ENCODE measurements at places on chromosomes 12 and 14. TPM values are rescaled to one million over a fixed set of nuclear protein-coding genes. Genes with fewer than 3 reads are reported as not detected.

FAM181A gene
- total RNA-seq = not detected

HSPB8 gene
- total RNA-seq = 535 TPM

GALC gene
- 15.9 TPM for total RNA-seq

TMEM119 gene
- 2.5 TPM for total RNA-seq

KRT80 gene
- 0.16 TPM for total RNA-seq

- peaks cover 28% of the 10 kb centered on the region for H3K4me1 ChIP-seq
- no peak overlapping the region for H3K27ac ChIP-seq
- H3K27me3 ChIP-seq = no peaks in the 10 kb centered on the region
- no peak overlapping the region for H3K4me3 ChIP-seq
Observed at GRCh38 chr12:70695361-70696023, 58.3 kb upstream of the PTPRB start.

GRCh38 chr12:89697296-89697695 is 11.3 kb downstream of the ATP2B1 start:
- no peaks in the 10 kb centered on the region for H3K36me3 ChIP-seq
- H3K27ac ChIP-seq = no peak overlapping the region
- no peak overlapping the region for H3K4me3 ChIP-seq
- no peaks in the 10 kb centered on the region for H3K4me1 ChIP-seq

GRCh38 chr14:102320033-102320660 is 601 bp downstream of the ZNF839 start:
- peaks cover 39% of the 10 kb centered on the region for H3K4me1 ChIP-seq
- H3K27me3 ChIP-seq = no peaks in the 10 kb centered on the region
- H3K27ac ChIP-seq = peak overlapping the region; percentile 96
- no peaks in the 10 kb centered on the region for H3K36me3 ChIP-seq
- peak overlapping the region; percentile 45 for H3K4me3 ChIP-seq

GRCh38 chr12:14618983-14619382 is 51.3 kb upstream of the PLBD1 start:
- no peaks in the 10 kb centered on the region for H3K27me3 ChIP-seq
- no peaks in the 10 kb centered on the region for H3K36me3 ChIP-seq
- H3K27ac ChIP-seq = no peak overlapping the region
- DNase-seq = no peak
- H3K4me1 ChIP-seq = peaks cover 12% of the 10 kb centered on the region
